ENCODE measurements at places on chromosomes 4 and X.

DNA sequence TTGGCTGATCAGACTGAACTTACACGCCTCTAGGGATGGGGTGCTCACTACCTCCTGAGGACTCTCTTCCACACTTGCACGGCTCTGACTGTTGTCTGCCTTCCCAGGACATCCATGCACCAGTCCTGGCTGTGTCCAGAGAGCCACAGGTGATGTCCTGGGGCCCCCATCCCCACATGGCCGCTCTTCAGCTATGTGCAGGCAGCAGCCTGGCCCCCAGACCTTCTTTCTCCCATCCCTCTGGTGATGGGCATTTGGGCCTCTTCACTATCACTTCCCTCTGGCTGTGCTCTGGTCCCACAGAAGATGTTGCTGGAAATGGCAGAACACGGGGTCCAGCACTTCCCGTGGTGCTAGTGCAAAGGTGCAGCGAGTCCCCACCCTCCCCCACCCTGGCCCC, 40.9 kb upstream of the HMX1 start:
- DNase-seq = no peak

- no peak for DNase-seq
Measured at GRCh38 chrX:133056341-133056740, 40.6 kb downstream of the USP26 start.

DNA sequence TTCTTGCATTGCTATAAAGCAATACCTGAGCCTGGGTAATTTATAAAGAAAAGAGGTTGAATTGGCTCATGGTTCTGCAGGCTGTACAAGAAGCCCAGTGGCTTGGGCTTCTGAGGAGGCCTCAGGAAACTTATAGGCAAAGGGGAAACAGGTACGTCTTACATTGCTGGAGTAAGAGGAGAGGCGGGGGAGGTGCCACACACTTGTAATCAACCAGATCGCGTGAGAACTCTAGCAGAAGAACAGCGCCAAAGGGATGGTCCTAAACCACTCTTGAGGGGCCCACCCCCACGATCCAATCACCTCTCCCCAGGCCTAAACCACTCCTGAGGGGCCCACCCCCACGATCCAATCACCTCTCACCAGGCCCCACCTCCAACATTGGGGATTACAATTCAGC, 50.6 kb upstream of the SHOX start:
- DNase-seq = no peak

DNA sequence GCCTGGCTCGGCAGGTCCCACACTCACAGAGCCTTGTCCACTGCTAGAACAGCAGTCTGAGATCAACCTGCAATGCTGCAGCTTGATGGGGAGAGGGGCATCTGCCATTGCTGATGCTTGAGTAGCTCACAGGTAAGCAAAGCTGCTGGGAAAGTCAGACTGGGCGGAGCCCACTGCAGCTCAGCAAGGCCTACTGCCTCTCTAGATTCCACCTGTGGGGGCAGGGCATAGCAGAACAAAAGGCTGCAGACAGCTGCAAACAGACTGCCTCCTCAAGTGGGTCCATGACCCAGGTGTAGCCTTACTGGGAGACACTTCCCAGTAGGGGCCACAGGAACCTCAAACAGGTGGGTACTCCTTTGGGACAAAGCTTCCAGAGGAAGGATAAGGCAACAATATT, 110.6 kb upstream of the ADAMTS3 start:
- no peak for DNase-seq

GRCh38 chrX:100289066-100289558, 121.0 kb downstream of the PCDH19 start:
- DNase-seq = no peak

DNA sequence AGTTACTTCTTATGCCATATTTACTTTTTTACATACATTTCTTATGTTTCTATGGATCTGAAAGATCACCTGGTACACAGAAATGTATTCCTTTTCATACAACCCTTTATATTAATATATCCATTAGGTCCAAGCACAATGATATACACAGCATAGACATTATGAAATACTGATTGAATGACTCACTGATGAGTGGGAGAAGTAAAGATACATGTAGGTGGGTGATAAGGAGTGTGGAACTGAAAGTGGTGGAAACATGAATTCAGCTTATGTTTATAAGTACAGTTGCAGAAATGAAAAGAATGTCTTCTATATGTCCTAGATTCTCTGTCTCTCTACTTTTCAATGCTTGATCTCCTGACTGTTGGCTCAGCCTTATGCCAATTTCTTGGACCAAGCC, 87.9 kb downstream of the YIPF7 start:
- no peak for DNase-seq

DNA sequence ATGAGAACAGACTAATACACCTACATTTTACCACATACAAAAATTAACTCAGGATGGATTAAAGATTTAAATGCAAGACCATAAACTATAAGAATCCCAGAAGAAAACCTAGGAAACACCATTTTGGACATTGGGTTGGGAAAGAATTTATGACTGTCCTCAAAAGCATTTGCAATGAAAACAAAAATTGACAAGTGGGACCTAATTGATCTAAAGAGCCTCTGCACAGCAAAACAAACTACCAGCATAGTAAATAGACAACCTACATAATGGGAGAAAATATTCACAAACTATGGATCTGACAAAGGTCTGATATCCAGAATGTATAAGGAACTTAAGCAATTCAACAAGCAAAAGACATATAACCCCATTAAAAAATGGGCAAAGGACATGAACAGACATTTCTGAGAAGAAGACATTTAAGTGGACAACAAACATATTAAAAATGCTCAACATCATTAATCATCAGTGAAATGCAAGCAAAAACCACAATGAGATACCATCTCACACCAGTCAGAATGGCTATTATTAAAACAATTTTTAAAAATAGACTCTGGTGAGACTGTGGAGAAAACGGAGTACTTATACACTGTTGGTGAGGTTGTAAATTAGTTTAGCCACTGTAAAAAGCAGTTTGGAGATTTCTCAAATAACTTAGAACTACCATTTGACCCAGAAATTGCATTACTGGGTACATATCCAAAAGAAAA, 221.7 kb upstream of the DIPK2B start:
- DNase-seq = no peak

DNA sequence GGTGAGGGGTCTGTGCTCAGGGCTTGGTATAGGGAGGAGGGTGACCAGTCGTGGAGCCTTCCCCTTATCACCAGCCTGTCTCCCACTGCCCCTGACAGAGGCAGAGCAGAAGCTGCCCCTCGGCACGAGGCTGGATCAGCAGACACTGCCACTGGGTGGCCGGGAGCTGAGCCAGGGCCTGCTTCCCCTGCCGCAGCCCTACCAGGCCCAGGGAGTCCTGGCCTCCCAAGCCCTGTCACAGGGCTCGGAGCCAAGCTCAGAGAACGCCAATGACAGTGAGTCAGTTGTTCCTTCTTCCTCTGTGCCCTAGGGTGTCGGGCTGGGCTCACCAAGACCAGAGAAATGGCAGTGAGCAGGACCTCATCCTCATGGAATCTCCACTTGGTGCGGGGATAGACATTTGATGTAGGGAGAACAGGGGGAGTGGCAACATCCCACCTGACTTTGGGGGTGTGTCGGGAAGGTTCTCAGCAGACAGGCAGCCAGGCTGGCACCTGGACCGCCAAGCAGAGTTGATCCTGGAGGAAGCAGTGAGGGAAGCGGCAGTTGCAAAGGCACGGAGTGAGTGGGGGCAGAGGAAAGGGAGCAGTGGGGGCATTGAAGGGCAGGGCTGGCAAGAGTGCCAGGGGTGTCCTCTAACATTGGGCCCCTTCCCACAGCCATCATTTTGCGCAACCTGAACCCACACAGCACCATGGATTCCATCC, 14.3 kb upstream of the UBA1 start:
- no peak for DNase-seq

DNA sequence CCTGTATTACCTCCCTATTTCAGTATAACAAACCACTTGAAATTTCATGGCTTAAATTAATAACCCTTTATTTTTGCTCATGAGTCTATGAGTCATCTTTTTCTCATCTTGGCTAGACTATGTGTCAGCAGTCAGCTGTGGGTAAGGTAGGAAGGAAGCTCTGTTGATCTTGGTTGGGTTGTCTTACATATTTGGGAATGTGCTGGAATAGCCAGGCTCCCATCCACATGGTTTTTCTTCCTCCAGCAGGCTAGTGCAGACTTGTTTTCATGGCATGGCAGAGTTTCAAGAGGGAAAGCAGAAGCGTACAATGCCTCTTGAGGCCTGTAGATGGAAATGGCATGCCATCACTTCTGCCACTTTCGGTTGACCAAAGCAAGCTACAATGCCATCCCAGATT, 89.7 kb downstream of the LINC00632 start:
- DNase-seq = no peak

DNA sequence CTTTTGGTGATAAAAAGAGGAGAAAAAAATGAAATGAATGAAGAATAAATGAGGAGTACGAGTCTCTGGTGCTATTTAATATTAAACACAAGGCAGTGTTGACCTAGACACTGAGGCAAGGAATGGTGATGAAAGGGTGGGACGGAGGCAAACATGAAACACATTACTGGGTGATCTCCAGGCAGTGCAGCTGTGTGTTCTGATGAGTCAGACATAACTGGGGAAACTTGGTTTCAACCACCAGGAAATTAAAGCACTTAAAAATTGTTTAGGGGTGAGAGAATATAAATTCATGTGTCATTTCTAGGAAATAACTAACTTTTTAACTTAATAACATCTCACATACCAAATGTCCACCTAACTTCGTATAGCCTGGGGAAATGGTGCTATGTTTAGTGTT, 19.7 kb upstream of the CXCL6 start:
- no peak for DNase-seq

- DNase-seq = no peak
Measured at GRCh38 chr4:173218411-173219125, 50.0 kb downstream of the GALNT7 start.
